ENCODE measurements at places on chromosomes 4 and X.

GRCh38 chrX:39171686-39172085 is 370.4 kb downstream of the MID1IP1 start:
- DNase-seq, result no peak

DNA sequence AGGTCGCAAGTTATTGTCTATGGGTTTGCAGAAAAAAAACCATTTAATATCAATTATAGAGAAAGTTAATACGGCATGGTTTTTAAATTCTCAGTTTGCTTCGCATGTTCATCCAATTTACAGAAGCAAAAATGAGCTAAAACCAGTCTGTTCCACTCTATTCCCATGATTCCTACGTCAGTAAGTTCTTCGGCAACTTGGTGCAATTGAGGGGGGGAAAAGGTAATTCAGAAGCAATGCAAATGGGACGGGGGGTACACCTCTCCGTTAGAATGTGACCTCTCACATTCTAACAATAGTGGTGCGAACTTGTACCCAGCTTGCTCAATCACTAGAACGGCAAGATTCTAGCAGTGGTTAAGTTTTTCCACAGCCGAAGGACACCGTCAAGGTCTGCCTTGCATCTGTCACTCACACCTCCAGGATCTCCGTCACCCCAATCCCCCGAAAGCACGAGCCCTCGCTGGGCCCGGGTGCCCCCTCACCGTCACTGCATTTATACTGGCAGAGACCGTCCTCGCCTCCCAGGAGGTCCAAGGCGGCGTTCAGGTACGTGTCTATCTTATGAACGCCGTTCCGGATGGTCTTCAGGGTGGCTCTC is 653 bp downstream of the PLA2G12A start:
- no peak for DNase-seq

- no peak for DNase-seq
These were observed 973 bp downstream of the ADAMTS3 start for GRCh38 chr4:72567821-72568675.

DNA sequence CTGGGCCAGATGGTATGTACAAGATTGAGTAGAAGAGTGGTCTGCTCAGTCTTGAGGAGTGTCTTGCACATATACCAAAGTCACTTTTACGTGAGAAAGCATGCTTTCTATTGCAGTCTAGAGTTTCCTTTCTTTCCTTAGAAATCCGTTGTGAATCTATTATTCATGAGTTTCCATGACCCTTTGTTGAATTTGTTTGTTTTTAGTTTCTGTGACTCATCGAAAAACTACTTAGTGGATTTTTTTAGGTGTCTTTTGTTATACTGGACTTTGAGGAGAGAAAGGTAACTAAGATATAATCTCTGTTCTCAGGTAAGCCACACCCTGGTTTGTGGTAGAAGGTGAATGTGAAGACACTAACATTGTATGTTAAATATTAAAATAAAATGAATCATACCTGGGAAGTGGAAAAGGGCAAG is 23.0 kb downstream of the GALNT7 start:
- DNase-seq, result no peak

GRCh38 chr4:159719531-159719930 is 616.7 kb downstream of the RAPGEF2 start:
- no peak for DNase-seq

GRCh38 chrX:136909119-136909705 is 28.7 kb upstream of the RBMX start:
- peak; percentile 65 for DNase-seq

- DNase-seq, result no peak
These were observed 24.9 kb downstream of the LHFPL1 start for GRCh38 chrX:112654871-112655270.

- DNase-seq, result no peak
These were observed 178.4 kb downstream of the MGST2 start for GRCh38 chr4:139844057-139844456.

- DNase-seq, result no peak
These were observed 328.2 kb downstream of the DKK2 start for GRCh38 chr4:106707776-106708463.

DNA sequence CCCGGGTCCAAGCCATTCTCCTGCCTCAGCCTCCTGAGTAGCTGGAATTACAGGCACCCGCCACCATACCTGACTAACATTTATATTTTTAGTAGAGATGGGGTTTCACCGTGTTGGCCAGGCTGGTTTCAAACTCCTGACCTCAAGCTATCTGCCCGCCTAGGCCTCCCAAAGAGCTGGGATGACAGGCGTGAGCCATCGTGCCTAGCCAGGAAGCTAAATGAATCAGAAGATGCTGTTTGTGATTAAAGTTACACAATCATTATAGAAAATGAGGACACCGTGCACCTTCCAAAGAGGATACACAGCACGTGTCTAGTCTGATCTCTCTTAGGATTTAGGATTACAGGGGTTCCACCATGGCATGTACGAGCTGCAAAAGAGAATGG is 99.6 kb downstream of the DHRSX start:
- no peak for DNase-seq

DNA sequence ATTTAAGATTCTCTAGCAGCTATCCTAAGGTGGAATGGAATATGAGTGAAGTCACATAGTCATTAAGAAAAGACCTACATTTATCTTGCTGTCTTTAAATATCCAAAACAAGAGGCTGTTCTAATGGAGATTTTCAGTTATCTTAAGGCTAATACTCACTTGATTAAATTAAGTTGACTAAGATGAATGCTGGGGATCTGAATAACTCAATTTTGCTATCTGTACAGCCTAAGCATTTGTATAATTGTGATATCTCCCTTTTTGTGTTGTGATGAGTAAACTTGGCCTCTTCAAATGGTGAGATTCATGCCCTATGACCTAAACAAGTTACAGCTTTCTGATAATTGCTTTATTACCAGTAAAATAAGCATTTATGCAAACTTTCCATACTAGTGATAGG is 13.6 kb upstream of the GUCY1A1 start:
- DNase-seq, result no peak

DNA sequence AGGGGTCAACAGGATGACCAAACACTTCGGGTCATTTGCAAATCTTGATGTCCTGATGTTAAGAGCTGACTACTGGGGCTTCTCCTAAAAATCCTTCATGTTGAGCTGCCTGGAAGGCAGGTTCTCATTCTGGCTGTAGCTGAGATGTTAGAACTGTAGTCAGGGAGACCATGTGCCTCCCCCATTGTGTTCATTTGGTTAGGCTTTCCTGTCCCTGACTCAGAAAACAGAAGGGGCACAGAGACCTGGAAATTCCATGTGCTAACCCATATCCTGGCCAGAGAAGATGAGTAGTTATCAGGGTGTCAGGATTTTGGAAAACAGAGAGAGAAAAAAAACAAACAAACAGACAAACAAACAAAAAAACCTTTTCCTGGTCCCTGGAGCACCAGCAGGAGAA is 177.5 kb downstream of the AR start:
- DNase-seq, result no peak

DNA sequence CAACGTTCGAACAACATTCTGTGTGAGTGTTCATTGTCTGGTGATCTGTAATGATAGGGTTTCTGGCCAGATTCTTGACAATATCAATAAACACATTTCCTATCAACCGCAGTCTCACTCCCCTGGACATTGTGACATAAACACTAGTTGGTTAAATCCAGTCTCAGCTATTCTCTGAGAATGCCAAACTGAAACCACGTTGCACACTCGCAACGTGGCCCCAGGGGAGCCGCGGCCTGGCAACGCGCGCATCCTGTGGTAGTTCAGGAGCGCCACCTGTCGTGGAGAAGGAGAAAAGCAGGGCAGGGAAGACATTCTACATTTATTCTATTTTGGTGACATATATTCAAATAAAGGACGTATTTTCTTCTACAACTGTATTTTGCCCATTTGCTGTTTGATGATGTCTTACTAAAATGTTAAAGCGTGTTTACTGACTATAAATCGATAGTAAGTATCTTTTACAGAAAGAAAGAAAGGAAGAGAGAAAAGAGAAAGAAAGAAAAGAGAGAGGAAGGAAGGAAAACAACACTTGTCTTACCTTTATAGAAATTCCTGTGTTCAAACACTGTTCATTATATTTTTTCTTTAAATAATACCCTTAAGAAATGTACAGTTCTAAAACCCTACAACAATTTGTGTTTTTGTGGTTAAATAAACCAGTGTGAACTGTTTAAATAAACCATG is 738.3 kb upstream of the FRG1 start:
- no peak for DNase-seq

DNA sequence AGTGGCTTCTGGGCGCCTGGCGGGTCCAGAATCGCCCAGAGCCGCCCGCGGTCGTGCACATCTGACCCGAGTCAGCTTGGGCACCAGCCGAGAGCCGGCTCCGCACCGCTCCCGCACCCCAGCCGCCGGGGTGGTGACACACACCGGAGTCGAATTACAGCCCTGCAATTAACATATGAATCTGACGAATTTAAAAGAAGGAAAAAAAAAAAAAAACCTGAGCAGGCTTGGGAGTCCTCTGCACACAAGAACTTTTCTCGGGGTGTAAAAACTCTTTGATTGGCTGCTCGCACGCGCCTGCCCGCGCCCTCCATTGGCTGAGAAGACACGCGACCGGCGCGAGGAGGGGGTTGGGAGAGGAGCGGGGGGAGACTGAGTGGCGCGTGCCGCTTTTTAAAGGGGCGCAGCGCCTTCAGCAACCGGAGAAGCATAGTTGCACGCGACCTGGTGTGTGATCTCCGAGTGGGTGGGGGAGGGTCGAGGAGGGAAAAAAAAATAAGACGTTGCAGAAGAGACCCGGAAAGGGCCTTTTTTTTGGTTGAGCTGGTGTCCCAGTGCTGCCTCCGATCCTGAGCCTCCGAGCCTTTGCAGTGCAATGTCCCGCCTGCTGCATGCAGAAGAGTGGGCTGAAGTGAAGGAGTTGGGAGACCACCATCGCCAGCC is at the start of gene ATOH1:
TSS of gene ATOH1 (plus strand) at position 422 of the 663 bp plus-strand sequence. CDS start at position 596, 174 bp downstream.
- DNase-seq, result no peak

- no peak for DNase-seq
These were observed 314.2 kb upstream of the IGFBP7 start for GRCh38 chr4:57424232-57424897.

GRCh38 chr4:150150629-150151062 is 72.4 kb downstream of the DCLK2 start:
- DNase-seq, result no peak

DNA sequence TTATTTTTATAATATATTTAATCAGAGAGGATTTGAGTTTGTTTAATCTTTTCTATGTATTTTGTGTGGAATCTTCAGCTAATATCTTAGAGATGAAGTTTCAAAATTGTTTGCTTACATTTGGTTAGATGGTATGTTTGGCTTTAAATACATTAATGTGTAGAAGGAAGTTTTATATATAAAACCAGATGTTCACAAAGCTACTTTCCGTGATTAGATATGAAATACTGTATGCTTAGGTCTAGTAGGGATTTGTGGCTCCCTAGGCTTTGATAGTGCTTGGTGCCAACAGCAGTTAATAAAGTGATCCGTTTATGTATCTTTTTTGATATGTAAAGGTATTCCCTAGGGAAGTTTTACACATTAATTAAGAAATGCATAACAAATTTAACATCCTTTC is 223.0 kb downstream of the ARHGAP10 start:
- DNase-seq, result no peak

DNA sequence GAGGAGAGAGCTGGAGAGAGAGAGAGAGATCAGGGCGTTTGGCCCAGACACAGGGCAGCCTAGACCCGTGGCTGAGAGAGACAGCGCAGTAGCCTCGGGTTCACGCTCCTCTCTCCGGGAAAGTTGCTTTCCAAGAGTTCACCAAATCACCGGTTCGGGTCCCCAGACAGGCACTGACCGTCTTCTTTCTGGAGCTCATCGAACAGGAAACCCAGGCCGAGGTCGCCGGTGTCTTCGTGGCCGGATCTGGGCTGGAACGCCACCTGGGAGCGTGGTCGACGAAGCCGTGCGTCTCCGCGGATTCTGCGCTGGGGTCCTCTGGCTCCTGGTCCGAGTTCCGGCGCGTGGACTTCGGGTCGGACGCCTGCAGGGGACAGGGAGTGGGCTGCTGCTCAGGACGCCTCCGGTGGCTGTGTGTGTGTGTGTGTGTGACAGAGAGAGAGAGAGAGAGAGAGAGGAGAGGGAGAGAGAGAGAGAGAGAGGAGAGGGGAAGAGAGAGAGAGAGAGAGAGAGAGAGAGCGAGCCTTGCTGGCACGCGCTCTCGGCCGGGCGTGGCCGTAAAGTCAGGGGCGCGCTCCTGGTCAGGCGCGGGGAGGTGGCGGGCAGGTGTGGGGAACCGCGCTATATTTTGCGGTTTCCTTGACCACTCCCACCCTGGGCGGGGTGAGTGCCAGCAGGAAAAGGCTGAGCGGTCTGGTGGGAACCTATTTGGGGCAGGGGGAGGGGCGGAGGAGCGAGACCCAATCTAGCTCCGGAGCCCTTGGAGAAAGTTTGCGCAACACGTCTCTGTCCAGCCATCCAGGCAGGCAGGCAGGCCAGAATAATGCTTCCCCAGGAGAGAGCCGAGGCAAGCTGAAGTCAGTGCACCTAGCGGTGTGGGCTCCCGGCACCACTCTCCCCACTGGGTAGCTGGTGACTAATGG is 62.1 kb downstream of the RHOXF2B start:
- DNase-seq, result no peak

DNA sequence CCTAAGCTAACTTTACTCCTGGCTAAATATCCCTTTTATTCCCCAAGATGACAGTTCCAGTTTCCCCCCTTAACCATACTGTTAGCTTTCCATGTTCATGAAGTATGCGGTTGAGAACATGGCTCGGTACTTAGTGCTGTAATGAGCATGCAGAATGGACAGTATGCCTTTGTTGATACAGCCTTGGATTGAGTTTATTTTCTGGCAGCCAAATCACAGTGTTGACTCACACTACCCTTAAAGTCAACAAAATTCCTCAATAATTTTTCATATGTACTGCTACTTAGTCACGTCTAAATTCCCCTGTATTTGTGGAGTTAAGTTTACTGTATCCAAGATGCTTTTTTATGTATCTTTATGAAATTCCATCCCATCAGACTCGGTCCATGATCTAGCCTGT is 1.4 kb upstream of the VEGFC start:
- DNase-seq, result no peak

GRCh38 chr4:5718411-5718810 is 7.4 kb downstream of the EVC start:
- no peak for DNase-seq

DNA sequence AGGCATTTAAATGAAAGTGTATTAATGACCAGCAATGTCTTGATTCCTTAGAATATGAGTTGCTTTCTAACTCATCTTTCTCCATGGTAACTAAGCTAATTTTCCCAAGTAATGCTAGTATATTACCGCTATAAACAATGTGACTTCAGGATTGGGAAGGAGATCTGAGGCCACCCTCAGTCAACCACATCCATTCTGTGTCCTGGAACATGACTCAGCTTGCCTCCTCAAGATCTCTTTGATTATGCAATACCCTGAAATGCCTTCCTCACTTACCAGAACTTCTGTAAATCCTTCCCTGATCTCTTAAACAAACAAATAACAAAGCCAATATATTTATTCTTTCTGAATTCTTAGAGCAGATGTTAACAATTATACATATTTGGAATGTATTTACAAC is 1495.5 kb downstream of the PCDH18 start:
- no peak for DNase-seq

DNA sequence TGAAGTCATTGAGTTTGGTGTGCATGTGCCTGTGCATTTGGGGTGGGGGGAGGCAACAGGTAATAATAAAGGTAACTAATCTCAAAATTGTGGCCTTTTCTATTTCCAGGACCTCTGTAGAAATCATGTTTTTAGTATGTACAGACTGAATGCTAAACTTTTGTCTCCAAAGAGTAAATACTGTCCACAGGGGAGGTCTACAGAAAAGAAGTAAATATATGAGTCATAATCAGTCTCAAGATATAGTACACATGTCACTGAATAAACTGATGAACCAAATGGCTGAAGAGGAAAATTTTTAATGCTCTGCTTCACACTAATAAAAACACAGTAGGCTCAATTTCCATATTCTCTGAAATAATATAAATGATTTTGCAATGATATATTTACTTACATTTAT is 440.4 kb upstream of the ZFP42 start:
- DNase-seq, result no peak

GRCh38 chr4:31983246-31983645 is 1263.1 kb downstream of the PCDH7 start:
- no peak for DNase-seq
